Fibroblast of skin of left quadriceps (primary cell): ENCODE measurements at places on chromosomes 13 and 19.

DNA sequence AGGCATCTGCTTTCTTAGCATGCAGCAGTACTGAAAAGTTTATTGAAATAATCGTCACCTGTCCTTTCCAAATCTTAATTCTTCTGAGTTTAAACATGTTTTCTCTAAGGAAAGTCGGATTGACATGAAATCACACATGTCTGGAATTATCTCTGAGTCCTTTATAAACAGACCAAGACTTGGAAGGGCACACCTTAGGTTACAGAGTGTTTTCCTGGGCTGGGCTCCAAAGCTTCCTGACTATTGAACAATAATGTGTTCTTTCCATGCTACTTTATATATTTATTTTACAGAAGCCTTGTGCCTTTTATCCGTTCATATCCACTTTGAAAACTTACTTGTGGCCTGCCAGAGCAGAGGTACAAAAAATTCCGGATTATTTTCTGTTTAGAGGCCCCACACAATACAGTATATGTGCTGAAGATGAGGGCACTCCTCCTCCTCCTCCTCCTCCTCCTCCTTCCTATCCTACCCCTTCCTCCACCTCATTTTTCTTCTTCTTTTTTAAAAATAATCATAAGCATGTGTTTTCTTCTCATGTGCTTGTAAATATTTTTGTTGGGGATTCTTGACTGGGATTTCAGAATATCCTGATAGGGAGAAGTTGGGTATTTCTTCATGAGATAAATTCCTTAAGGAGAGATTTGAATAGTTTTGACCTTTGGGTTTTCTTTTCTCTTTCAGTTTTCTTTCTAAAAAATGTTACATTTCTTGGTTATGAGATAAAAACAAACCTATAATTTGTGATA lies 52.3 kb downstream of the LRCH1 start:
- DNase-seq: no peak

- no peak for DNase-seq
Observed at GRCh38 chr19:6260376-6260775, 19.4 kb downstream of the MLLT1 start.

DNA sequence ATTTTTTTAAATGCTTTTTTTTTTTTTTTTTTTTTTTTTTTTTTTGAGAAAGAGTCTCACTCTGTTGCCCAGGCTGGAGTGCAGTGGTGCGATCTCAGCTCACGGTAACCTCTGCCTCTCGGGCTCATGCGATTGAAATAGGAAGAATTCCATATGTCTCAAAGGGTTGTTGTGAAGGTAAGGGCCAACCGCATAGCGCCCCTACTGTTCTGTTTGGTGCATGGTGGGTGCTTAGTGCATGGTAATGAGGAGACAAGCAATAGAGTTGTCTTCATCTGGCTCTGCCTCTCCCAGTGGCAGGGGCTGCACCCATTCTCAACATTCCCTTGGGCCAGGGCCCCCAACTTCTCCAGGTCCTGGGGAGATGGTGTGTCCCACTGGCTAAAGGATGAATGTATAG lies 68.7 kb downstream of the RASL11A start:
- DNase-seq: no peak

GRCh38 chr13:110661256-110661655 lies 44.7 kb downstream of the CARS2 start:
- DNase-seq: no peak

- no peak for DNase-seq
Observed at GRCh38 chr19:43723588-43723987, 7.7 kb downstream of the IRGC start.

DNA sequence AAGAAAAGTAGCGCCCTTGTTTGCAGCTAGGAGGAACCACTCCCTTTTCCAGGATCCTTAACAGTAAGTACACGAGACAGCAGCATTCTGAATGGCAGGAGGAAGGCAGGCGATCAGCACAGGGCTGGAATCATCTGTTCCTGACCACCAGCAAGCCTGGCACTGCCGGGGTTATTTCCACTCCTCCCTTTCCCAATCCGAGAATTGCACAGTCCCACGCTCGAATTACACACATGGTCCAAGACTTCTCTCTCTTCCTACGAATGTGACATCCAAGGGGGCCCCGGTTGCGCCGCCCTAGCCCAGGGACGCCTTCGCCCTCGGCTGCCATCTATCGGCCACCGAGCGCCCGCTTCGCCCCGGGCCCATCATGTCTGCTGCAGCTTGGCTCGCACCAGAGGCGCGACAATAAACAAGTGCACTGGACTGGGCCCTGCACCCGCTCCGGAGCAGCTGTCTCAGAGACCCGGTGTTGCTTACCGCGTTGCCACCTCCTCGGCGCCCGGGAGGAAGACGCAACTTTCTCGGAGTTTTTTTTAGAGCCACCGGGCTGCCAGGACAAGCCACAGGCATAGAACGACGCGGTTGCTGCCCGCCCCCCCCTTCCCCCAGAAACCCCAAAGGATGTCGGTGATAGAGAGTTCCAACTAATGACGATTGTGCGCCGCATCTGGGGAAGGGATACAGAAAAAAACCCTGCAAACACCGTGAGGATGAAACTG lies at the start of gene SLITRK5:
SLITRK5 (plus strand) TSS at position 341 of the 722 bp plus-strand sequence. CDS start 4,018 bp downstream, outside the sequence.
- DNase-seq: peak; percentile 3

GRCh38 chr13:51481656-51482055 lies 28.8 kb upstream of the INTS6 start:
- no peak for DNase-seq

DNA sequence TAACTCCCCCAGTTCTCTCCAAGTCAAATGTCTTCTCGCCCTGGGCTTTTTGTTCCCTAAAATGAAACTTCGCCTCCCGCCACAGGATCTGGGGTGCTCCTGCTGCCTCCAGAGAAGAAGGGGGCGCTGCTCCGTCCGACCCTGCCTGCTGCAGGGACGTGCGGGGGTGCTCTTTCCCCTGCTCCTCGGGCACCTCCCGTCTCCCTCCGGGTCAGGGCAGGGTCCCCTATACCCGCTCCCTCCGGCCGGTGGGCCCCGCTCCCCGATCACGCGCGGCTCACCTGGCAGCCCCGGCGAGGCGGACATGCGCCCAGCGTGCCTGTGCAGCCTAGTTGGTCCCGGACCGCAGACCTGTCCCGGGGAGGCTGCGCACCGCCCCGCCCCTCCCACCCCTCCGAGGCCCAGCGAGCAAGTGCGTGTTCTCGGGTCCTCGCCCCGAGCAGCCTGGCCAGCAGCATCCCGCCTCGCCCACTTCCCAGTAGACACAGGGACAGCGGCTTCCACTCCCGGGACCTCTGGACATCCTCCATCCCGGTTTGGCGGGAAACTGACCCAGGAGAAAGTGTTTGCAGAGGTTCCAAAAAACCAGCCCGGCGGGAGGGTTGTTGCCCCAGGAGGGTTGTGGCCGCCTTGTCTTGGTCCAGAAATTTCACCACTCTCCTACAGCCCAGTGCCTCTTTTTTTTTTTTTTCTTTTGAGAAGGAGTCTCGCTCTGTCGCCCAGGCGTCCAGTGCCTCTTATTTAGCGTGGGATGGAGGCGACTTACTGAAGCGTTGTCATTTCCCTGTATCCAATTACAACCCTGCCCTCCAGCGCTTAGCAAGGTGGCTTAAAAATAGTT lies at the start of gene OXGR1:
OXGR1 (minus strand) TSS at position 460 of the 841 bp plus-strand sequence. CDS start 6,717 bp downstream, outside the sequence.
- DNase-seq: no peak

DNA sequence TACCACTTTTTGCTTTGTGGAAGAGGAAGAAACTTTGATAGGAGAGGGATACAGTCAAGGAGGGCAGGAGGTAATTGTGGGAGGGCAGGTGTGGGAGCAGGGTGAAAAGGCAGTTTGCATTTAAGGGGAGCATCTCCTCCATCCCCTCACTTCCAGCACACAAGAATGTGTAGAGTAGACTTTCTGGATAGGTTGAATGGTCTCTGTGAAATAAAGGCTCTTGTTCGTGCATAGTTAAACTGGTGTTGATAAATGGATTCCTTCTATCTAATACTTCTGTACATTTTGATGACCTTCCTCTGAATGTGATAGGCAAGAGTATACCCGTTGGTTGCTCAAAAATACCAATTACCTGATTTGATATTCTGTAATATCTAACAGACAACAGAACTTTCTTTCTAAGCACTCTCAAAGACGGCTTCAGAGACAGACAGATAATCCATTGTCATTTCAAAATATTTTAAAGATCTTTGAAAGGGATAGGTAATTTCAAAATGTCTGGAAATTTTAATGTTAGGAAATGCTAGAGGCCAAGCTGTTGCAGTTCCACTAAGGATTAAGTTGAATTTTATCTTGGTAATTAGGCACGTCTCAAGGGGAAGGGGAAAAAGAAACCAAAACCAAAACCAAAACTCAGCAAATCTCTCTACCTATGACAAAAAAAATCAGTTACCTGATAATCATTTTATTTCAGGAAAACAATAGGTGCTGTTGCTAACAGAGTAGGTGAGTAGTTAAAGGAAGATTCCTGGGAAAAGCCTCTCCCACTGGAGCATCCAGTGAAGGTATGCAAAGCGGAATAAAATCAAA lies 302.6 kb downstream of the COG6 start:
- no peak for DNase-seq

- no peak for DNase-seq
Observed at GRCh38 chr19:18784786-18785120, 6.4 kb downstream of the COMP start.

DNA sequence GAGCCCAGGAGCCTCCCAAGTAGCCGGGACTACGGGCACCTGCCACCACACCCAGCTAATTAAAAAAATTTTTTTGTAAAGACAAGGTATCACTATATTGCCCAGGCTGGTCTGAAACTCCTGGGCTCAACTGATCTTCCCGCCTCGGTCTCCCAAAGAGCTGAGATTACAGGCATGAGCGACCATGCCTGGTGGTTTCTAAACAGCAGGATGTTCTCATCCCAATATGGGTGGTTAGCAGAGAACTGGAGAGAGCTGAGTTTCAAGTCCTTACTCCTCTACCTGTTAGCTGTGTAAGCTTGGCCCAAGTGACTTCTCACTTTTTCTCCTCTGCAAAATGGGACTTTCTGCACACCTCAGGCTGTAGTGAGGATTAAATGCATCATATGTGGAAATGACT lies 8.0 kb downstream of the TMEM91 start:
- DNase-seq: no peak

DNA sequence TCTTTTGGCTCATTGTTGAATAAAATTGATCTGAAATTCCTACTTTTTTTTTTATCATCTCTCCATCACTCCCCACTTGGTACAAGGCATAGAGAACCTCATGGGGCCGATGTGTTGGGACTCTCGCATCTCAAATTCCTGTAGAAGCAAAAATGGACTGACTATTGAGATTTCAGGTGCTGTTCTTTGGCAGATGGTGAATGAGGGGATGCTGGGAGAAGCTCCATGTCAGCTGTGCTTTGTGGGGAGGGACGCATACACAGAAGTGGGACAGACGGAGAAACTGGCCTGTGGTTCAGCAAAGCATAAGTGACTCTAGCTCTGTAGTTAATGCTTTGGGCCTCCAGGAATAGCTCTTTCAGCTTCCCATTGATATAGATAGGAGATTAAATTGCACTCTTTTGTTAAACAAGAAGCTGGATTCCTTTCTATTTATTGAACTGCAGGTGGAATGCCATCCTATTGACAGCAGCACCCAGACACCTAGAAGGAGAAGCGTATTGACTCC lies 194.5 kb upstream of the RNF113B start:
- no peak for DNase-seq

DNA sequence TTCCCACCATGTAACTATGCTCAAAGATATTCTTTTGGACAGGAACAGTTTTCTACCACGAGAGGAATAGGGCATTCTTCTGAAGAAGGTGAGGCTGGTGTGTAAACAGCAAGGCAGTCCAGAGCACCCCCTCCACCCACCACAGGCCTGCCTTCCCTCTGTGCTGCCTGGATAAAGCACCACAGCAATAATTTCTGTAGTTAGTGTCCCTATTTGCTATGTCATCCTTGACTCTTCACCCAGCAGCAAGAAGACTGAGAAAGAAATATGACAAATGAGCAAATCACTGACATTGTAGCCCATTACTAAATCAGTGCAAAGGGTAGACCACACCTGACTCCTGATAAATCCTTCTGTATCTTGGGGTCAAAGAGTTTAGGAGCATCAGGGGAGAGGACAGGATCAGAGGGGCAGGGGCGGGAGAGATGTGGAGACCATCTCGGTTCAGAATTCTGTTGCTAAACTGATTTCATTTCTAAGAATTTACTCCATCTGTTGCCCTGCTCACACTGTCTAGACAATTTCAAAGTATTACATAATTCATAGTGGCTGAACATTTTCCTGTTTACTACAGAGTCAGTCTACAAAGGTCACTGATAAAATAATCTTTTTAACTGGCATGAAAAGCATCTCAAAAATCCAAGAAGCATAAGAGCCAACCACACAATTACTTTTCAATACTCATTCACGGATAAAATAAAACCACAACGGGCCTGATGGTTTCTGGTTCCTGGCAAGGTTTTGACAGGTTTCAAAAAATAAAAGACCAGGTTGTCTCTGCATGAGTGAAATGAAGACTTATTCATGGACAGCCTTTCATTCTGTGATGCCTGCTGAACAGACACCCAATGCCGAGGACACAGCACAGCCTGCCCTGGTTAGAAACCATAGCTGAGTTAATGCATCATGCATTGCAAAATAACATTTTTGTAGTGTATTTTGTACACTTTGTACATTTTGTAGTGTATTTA lies 88.4 kb upstream of the IRS2 start:
- peak; percentile 51 for DNase-seq

- no peak for DNase-seq
Observed at GRCh38 chr19:4971424-4971793, 2.5 kb downstream of the KDM4B start.

DNA sequence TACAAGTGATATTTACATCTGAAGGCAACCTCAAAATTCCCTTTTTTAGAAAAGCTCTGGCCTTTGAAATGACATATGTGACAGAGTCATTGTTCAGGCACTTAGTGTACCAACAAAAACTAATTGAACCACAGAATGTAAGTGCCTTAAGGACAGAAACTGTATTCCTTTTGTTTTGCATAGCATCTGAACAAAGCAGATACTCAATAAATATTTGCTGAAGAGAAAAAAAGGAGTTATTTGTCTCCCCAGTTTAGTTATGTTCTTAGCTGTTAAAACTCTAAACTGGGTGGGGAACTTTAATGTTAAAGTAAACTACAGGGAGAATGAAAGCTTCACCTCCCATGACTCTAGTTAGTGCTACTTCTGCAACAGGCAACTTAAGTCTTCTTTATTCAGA lies 56.8 kb upstream of the KLF5 start:
- DNase-seq: no peak

DNA sequence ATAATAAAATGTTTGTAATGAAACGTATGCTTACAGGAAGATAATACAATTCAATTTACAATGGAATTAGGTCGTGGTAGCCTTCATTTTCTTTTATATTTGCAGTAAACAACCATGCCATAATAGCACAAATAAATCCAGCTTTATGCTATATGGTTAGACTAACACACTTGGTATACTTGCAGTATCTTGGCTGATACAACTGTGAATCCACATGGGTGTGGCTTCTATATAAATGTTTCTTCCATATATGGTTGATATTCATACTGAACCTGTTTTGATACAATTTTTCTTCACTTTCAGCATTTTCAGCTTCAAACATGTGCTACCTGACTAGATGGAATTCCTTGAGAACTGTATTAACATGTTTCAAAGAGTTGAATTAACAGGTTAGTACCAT lies 20.4 kb upstream of the SPRY2 start:
- DNase-seq: no peak

GRCh38 chr19:49676136-49676783 lies 811 bp upstream of the PRMT1 start:
- no peak for DNase-seq
